ENCODE measurements at places on chromosomes 3 and 15. TPM values are rescaled to one million over a fixed set of nuclear protein-coding genes. Genes with fewer than 3 reads are reported as not detected.

DNA sequence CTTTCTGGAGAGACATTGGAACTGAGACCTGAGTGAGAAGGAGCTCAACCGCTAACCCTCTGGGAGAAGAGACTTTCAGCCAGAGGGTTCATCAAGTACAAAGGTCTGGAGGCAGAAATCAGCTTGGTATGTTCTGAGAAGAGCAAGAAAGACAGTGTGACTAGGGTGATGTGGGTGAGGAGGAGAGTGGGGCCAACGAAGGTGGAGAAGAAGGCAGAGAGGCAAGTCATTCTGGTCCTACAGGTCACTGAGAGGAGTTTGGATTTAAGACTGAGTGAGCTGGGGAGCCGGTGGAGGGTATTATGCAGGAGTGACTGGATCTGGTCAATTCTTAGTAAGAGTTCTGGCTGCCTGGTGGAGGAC, 12.2 kb downstream of the XIRP1 start:
- no peak for DNase-seq

DNA sequence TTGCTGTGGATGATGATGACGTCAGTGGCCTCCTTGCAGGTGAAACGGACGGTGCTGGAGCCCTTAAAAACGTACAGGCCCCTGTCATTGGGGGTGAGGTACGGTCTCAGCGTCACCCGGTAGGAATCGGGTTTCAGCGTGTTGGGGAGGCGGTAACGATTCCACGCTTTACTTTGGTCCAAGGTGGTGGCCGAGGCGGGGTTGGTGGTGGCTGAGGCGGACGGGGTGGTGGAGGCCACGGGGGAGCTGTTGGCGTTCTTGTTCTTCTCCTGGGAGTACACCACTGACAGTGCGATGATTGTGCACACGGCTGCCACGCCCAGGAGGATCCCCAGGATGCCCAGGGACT, 8.5 kb downstream of the ANPEP start:
- DNase-seq = no peak

DNA sequence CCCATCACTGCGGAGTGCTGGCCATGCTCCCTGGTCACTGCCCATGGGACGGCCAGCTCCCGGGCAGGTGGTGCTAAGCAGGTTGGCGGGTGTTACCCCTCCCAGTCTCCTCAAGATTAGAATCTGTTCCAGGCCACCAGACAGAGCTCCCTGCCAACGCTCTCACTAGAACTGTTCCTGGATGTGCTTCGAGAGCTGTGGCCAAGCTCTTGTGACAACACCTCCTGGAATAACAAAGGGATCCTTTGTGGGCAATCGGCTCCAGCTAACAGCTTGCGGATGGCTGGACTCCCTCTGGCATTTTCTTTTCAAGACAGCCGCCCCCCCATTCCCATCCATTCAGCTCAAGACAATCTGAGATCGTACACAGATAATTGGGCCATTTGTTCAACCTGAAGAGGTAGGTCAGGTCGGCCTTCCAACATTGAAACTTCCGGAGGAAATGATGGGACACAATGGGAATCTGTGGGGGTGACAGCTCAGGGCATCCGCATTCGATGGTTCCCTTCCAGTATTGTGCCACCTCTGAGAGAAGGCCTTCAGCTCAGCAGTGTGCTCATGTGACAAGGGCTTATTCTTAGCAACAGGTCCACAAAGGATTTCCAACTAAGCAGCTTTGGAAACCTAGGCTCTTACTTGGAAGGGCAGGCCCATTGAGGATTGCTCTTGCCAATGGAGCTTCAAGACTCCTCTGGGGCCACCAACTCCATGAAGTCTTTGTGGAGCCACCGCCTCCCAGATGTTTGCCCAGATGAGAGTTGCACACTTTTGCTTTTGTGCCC, 11.6 kb upstream of the EPHB3 start:
- no peak for DNase-seq

Gene SLC9A9
- 3.2 TPM for total RNA-seq

Gene SNX4
- total RNA-seq = 69.4 TPM

Data from dermis blood vessel endothelial cell (primary cell).